Hypothalamus (tissue), 51 donors: ENCODE measurements at places on chromosomes 7 and 10.

GRCh38 chr10:122663516-122664130 lies 36.0 kb downstream of the C10orf120 start:
- no peak for DNase-seq

DNA sequence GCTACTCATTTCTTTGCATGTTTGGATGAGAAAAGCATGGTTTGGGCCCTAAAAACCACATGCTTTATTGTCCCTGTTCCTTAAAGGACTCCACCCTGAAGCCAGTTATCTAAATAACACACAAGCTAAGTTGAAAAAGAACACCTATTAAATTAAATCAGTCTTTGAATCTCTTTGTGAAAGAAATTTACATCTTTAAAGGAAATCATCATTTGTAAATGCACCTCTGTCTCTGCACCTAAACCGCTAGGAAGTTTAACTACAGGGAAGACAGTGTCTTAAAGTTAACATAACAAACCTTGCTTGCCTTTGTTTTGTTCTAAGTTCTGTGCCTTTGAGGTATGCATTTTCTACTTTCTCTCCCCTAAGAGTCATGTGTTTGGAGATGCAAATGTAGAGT lies 52.6 kb downstream of the HTR7 start:
- DNase-seq: no peak

GRCh38 chr10:15897287-15897686 lies 37.0 kb upstream of the MINDY3 start:
- DNase-seq: no peak

DNA sequence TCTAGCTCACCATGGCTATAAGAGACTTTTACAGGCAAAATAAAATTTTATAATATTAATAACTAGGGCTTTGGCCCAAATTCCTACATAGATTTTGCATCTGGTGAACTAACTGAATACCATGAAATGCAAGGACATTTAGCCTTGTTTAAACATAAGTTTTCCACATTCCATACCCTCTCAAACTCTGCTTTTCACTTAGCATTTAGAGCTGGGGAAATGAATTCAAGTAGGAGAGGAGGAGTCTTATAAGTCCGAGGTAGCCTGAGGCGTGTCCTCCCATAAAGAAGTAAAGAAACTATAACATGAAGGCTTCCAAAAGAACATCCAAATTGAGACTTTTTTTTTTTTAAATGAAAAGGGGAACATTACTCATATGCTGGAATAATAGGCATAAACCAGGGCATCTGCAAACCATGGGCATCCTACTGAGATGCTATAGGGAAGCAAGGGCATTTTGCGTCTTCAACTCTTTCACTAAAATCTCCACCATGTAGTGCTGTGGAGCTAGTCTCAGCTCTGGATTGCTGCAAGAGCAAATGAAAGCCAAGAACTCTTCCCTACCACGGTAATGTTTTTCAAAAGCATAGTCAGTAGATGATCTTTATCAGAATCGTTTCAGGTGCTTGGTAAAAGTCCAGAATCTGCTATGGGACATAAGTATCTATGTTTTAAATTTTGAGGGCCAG lies 79.1 kb downstream of the PALS2 start:
- DNase-seq: no peak

DNA sequence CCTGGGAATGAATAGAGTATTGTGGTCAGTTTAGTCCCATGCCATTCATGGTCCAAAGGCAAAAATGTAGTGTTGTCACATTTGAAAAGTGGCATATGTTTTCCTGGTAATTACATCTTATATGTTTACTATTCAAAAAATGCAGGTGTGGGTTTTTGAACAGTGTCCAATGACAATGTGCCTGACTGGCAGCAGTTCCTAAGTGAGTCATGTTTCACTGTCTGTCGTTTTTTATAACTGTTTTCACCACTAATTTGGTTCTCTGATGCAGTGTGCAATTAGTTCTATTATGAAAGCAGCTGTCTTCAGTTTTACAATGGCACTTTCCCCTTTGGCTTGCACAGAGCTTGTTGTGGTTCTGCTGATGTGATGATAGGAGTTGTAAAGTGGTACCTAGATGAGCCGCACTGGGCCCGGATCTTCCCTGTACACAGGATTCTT lies 162.3 kb downstream of the SEM1 start:
- DNase-seq: no peak

DNA sequence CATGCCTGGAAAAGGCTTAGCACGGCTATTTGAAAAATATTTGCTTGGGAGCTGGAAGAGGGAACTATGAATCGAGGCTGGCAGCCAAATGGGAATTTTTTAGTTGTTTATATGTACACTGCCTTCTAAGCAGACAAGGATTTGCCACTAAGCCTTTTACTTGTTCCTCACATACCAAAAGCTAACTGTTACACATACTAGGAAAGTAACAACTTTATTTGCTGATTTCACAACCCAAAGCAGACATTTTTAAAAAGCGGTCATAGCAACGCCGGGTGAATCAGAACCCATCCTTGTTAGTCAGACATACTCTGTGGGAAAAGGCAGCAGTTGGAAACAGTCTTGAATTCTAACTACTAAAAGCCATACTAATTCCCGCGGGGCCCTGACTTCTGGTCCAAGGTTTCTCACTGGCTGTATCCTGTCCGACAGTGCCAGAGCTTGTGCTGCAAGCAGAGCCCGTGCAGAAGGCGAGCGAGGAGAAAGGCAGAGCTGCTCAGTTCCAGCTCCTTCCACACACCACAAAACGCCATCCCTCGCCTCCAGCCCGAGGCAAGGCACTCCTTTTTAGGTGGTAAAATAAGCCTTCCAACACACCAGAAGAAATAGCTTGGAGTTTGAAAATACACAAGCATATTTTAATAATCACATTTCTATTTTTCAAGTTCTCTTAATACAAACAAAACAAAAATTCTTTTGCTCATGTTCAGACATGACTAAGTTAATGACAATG lies 89.2 kb downstream of the RNF216 start:
- DNase-seq: peak; percentile 41

DNA sequence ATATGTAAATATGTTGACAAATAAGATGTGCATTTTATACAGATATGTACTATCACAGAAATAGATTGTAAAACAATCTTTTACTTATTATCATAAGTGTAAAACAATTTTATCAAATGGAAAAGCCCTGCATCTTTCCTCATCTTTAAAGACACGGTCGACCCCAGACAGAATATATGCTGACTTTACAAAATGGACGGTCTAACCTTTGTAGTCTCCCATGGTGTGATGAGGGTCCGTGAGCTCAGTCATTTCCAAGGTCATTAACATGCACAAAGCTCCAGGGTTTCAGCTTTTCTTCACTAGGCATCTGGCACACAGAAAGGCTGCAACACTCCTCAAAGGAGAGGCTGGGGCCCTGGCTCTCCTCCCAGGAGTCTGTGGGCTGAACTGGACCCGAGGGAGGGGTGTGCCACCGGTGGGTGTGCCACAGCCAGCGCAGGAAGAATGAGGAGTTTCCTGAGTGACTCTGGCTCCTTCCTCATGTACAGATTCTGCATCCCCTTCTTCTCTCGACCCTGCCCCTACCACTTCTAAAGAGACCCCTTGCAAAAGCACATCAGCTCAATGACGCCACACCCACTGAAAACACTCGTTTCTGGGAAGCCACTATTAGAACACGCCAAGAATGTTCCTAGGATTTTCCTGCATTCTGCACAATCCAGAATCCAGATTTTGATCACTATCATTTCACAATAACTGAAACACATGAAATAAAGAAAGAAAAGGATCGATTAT lies 26.2 kb upstream of the ABLIM1 start:
- DNase-seq: no peak

- no peak for DNase-seq
Observed at GRCh38 chr10:178208-178607, 43.0 kb downstream of the ZMYND11 start.

GRCh38 chr7:102205915-102206314 lies 80.8 kb upstream of the SH2B2 start:
- DNase-seq: no peak

GRCh38 chr7:131061158-131061557 lies 266.5 kb upstream of the MKLN1 start:
- DNase-seq: no peak

GRCh38 chr7:120077777-120078176 lies 195.2 kb upstream of the KCND2 start:
- no peak for DNase-seq

- no peak for DNase-seq
Observed at GRCh38 chr10:99671386-99671785, 12.1 kb downstream of the ENTPD7 start.

DNA sequence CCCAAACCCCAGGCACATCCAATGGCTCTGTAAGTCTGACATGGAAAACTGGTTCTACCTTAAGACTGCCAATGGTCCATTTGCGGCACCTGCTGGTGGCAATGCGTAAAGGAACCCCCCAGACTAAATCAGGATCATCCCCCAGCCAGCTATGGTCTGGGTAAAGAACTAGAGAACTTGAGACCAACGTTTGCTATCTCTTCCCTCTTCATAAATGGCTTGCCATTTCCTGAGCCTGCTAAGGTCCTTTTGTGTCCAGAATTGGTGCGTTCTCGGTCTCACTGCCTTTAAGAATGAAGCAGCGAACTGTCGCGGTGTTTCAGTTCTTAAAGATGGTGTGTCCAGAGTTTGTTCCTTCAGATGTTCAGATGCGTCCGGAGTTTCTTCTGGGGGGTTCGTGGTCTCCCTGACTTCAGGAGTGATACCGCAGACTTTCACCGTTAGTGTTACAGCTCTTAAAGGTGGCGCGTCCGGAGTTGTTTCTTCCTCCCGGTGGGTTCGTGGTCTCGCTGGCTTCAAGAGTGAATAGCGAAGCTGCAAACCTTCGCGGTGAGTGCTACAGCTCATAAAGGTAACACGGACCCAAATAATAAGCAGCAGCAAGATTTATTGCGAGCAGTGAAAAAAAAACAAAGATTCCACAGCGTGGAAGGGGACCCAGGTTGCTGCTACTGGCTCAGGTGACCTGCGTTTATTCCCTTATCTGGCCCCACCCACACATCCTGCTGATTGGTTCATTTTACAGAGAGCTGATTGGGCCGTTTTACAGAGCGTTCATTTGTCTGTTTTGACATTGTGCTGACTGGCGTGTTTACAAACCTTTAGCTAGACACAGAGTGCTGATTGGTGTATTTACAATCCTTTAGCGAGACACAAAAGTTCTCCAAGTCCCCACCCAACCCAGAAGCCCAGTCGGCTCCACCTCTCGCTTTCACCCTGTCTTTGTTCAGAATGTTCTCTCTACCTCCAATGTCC lies 95.4 kb downstream of the ELMO1 start:
- DNase-seq: no peak

- no peak for DNase-seq
Observed at GRCh38 chr7:43276547-43276946, 164.1 kb downstream of the HECW1 start.

GRCh38 chr10:499991-500390 lies 189.5 kb downstream of the DIP2C start:
- no peak for DNase-seq

DNA sequence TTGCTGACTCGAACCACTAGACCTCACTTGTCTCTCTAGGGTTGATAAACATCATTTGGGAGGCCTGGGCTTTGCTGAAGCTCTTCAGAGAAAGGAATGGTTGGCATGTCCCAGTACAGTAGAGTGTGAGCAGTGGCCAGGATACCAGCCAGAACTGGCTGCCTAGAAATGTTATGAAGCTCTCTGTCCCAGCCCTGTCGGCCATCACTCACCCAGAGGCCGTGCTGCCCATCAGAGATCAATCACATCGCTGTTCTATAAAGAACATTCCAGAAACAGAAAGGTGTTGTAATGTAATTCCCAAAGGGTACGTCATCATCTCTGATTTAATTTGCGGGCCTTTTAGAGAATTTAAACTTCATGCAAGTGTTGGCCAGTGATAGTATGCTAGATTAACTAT lies 111.5 kb downstream of the PRPF18 start:
- DNase-seq: no peak

DNA sequence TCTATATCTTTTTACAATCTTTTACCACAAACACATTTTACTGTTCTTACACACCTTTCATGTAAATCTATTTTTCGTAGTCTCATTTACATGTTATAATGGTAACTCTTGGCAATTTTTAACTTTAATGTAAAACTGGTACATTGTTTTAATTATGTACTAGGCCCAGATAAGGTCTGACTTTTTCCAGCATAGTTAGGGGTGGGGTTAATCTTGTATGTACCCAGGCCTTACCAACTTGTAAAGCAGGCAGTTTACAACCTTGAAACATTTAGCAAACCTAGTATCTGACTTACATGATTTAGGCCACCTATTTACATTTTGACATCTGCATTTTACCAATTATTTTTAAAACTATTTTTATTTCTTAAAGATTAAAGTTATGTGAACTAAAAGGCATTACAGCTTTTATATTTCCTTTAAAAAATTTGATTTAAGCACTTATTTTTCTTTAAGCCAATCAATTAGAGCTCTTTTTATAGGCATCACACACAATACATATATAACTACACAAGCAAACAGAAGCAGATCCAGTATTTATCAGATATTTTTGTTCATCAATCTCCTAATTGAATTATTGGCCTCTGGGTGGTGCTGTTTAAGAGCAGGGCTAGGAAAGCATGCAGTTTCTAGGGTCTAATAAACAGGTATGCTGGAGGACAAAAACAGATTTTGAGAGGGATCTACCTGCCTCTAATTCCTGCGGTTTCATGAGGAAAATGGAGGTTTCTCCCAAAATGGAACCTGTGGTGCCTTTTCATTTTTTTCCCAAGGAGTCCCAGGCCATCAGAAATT lies 19.7 kb upstream of the CROT start:
- DNase-seq: no peak
